SK-N-SH treated with all-trans-retinoic acid at 6 μM for 48 hours (cell line): ENCODE measurements at places on chromosomes 16 and 17.

DNA sequence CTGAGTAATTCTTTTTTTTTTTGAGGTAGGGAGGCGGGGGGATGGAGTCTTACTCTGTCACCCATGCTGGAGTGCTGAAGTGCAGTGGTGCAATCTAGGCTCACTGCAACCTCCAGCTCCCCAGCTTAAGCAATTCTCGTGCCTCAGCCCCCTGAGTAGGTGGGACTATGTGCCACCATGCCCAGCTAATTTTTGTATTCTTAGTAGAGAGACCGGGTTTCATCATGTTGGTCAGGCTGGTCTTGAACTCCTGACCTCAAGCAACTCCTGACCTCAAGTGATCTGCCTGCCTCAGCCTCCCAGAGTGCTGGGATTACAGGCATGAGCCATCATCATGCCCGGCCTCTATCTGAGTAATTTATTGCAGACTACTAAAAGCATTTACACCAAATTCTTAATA lies 19.4 kb downstream of the KPNB1 start:
- no peak for ATAC-seq

DNA sequence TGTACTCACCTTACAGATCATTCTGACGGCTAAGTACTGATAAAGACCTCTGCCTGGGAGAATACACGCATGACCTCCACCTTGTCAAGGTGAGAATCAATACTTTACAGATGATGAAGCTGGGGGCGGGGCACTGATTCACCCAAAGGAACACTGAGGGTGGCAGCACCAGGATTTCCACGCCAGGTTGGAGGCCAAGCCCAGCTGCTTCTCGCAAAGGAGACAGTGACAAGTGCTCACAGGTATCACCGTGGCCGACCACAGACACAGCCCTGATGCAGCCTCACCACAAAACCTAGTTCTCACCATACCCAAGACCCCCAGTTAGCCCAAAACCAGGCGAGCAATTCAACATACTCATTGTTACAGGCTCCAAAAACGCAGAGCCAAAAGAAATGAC lies 434.2 kb downstream of the SOX9 start:
- no peak for ATAC-seq

DNA sequence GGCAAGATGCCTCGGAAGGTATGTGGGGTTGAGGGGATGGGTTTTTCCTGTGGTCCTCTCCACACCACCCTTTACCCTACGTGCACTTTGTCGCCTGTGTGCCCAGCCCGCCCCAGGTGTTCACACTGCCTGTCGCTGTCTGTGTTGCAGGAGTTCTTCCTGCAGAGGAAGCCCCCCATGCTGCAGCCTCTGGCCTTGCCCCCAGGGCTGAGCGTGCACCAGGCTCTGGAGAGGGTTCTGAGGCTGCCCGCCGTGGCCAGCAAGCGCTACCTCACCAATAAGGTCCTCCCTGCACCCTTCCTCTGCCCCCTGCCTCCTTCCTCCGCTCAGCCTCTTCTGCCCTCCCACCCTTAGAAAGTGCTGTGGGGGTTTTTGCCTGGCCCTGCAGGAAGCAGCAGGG lies 15.2 kb downstream of the PFAS start:
- no peak for ATAC-seq

DNA sequence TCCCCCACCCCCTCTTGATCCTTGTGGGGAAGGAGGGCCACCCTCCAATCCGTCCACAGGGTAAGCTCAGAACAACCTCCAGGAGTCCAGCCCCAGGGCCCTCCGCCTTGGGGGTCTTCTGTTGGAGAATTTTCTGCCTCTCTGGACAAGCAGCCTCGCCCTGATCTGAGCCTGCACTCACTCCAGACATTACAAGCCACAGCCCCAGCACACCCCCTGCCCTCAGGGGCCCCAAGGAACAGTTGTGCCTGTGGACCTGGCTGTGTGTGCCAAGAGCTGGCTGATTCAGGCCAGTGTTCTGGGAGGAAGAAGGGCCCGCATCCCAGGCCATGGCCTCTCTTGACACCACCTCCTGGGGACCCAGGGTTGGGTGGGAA lies 477 bp upstream of the ARHGAP27 start:
- ATAC-seq = no peak

DNA sequence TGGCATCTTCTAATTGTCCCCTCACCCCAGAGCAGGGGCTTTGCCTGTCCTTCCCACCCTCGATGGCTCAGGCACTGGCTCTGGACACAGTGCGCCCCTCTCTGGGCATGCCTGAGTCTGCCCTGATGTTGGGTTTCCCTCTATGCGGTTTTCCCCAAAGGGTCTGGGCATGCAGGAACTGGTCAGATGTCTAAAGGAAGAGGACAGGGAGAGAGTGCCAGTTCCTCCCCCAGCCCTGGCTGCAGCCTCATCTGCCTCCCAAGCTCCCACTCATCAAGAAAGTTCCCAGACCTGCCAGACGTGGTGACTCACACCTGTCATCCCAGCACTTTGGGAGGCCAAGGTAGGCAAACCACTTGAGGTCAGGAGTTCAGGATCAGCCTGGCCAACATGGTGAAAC lies 41.3 kb upstream of the PABPN1L start:
- no peak for ATAC-seq
